ENCODE measurements at places on chromosomes 2 and 18.

DNA sequence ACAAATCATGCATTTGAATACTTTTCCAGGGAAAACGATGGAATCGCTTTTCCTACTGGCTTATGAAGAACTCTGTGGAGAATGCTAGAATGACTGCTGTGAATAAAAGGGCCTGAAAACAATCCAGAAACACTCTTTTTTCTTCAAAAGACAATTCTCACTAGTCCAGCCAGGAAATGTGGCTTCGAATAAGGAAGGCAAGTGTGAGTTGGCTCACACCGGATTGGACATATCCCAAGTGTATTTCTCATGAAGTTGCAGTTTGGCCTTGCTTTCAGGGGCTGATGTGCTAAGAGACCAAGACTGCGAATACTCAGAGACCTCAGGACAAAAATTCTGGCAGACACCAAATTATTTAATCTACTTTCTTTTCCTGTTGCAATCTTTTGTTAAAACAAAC is 54.1 kb downstream of the FIGN start:
- DNase-seq: no peak

DNA sequence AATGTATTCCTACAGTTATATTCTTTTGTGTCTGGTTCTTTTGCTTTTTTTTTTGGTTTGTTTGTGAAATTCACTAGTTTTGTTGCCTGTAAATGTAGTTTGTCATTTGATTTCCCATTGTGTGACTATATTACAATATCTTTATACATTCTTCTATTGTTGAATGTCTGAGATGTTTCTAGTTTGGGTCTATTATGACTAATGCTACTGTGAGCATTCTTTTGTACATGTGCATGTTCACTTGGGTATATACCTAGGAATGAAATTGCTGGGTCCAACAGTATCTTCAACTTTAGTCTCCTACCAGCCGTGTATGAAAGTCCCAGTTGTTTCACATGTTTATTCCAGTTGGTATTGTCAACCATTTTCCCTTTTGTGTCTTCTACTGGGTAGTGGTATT is 112.7 kb upstream of the RBMS1 start:
- no peak for DNase-seq

DNA sequence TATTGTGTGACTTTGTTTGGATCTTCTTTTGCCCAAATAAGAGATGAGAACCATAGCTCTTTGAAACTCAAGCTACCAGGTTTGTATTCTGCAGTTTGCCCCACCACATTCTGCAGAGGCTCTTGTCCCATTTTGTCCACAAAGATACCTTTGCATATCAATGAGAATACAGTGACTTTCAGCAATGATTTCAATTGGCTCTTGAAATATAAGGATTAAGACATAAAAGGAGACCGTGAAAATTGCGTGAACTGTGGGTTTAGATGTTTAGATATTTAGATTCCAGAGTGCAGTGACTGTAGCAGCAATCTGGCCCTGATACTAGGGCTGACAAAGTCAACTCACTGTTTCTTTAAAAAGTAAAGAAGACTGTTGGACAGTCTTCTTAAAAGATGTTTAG is 146.6 kb upstream of the SP5 start:
- DNase-seq: no peak

GRCh38 chr2:77363277-77363676 is 158.9 kb downstream of the LRRTM4 start:
- no peak for DNase-seq

- no peak for DNase-seq
Observed at GRCh38 chr2:180722551-180723239, 257.7 kb upstream of the UBE2E3 start.

GRCh38 chr18:14767474-14767873 is 19.5 kb downstream of the ANKRD30B start:
- no peak for DNase-seq

DNA sequence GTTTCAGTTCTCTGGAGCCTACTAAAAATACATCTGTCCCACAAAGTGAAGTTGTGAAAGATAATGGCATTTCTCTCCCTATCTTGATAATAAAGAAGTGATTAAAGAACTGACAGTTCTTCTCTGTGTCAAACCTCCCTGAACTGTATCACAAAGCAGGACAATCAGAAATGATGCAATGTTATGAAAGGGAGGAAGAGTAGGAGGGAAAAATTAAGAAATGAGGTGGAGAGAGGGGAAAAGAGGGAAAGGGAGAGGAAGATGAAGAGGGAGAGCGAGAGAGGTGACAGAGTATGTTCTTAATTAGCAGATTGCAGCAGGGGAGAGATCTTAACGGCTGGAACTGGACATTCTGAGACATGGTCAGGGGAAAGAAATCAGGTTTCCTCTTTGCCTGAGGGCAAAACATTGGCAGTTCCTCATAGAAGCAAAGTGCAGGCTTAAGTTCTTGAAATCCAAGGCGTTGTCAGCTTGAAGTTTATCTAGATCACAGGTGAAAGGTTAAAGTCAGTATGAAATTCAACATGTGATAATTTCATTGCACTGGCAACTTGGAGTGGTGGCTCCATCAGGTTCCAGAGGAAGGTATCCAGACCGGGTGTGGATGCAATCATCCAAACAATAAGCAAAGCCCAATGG is 54.6 kb downstream of the RDH14 start:
- DNase-seq: no peak

DNA sequence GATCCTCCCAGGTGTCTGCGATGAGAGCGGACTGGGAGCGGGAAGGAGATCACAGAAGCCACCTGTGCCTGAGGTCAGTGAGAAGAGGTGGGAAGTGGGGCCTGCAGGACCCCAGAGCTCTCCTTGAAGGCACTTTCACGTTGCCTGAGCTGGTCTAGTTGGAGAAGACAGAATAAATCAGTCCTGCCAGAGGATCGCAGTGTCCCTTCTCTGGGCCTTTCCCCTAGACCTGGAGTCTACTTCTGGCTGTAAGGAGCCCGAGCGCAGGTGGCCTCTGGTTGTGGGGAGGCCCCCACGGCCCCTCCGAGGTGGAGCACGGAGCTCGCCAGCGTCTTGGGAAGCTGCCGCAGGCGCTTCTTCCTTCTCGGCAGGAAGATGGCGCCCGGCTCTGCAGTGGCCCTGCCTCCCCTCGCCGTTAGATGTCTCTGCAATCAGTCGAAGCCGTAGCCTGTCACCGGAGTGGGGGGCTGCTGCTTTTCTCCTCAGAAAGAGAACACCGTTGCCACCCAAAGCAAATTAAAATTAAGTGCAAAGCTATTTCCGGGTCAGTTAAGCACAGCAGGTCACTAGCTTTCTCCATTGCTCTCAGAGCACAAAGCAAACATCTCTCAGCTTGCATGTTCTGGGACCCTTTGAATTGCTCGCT is 212.0 kb upstream of the MYT1L start:
- DNase-seq: no peak

DNA sequence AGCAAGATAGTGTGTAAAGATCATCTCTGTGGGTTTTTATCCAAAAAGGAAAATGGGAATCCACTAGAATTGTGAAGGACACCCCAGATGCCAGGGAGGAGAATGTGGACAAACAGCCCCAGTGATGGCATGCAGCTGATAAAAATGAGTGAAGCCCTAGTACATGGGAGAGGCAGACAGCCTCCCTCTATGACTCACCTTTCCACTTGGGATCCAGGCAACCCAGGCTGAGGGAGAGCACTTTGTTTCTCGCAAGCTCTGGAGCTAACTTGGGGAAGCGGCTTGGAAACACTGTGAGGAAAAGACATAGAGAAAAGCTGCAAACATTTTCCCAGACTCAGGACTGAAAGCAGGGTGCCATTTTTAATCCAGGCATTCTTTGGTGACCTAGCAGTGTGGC is 5.3 kb upstream of the FLACC1 start:
- no peak for DNase-seq

DNA sequence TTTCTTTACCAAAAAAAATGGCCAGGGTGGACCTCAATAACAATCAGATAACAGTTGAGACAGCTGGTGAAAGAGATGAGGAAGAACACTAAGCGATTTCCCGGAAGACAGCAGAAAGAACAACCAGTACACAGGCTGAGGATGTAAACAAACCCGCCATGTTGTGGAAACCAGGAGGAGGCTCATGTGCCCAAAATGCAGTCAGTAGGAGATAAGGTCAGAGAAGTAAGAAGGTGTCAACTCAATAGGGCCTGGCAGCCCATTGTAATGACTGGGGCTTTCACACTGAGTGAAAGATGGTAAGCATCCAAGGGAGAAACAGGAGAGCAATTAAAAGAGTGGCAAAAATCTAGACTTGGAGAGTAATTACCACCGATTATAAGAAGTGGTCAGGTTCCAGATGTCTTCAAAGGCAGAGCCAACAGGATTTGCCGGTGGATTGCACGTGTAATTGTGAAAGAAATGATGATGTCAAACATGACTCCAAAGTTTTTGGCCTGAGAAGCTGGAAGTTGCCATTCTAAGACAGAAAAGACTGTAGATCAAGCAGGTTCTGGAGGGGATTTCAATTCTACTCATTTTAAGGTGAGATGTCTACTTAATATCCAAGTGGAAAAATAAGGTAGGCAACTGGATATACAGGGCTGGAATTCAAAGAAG is 77.7 kb upstream of the CYP1B1 start:
- DNase-seq: no peak

DNA sequence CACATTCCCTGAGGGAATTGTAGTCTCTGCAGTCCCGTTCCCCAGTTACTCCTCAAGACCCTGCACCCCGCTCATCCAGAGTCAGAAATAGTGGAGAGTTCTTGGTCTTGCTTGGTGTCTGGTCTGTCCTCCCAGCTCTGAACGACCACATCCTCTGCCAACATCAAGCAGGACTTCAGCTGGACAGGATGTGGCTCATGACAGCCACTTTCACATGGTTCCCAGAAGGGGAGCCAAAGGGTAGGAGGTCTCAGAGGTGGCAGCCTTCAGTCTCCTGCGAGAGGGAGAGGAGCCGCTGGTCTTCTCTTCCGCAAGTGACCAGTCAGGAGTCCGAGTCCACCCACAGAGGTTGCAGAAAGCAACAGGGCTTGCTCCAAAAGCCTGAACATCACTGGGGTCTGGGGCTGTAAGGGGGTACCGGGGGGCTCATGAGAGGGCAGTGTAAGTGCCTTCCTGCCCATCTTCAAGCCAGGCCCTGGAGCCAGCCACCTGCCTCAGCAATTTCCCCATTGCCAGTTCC is 29.8 kb downstream of the B3GNT7 start:
- DNase-seq: no peak

DNA sequence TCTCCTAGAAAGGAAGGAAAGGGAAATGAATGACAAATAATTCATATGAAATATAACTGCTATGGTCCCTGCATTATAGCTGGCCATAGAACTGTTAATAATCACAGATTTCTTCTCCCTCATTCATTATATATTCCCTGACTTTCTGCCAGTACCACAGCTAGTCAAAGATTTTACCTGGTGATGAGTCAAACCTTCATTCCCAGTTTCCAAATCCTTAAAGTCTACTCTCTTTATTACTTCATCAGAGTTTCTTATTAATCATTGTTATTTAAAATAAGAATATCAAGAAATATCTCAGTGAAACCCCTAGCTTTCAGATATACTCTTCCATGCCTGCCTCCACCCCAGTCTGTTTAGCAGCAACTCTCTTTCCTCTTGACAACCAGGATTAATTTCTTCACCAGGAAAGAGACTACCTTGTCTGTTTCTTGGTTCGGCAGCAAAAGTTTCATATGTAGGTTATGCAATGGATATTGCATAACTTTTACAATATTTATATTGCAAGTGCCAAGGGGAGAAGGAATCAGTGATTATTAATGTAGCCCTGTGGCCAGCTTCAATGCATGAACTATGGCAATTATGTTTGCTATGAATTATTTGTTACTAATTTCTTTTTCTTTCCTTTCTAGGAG is 533.8 kb downstream of the FBXO15 start:
- no peak for DNase-seq

DNA sequence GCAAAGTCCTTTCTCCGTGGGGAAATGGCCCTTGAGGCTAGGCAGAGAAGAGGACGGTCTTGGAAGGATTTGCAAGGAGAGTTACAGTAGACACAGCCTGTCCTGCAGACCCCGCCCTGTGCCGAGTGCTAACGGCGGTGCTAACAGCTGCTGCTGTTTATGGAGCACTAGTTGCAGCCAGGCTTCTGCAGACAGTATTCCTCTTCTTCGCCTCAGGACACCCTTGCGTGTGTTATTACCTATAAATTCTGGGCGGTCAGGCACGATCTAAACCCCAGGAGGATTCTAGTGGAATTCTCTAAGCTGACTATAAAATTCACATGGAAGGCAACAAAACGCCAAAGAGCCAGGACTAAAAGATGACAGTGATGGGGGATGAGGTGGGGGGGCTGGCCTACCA is 139.8 kb downstream of the GLI2 start:
- DNase-seq: no peak

DNA sequence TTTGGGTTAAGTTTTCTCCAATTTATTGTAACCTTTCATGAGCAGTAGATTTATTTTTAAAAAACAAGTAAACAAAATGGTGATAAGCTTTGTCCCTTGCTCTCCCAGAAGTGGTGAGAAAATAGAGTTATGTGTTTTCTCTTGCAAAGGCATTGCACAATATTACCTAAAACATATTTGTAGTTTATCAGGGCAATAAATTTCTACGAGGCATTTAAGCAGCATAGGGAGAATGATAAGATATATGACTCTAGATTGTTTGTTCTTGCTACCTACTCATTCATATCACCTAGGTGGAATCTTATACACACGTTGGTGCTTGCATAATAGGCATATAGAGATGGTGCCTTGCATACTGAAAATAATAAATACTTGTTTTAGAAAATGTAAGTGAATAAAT is 201.7 kb downstream of the MYO1B start:
- no peak for DNase-seq

GRCh38 chr2:202052235-202052634 is 18.6 kb downstream of the FZD7 start:
- no peak for DNase-seq

- no peak for DNase-seq
Observed at GRCh38 chr18:59385191-59385590, 26.1 kb upstream of the LMAN1 start.

- DNase-seq: no peak
Observed at GRCh38 chr18:48074929-48075706, 144.7 kb upstream of the SMAD2 start.

DNA sequence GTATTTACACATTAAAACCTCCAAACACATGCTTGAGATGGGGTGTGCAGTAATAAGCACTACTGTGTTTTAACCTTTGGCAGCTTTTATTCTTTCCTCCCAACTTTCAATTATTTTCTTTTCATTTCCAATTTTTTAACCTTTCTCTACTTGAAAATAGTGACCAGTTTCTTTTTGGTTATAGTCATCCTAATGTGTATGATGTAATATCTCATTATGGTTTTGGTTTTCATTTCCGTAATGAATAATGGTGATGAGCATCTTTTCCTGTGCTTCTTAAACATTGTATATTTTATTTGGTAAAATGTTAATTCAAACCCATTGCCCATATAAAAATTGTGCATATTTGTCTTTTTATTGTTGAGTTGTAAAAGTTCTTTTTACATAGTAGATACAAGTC is 103.5 kb downstream of the BMPR2 start:
- DNase-seq: no peak
